NCI-H1694 treated with DMSO at 0.1 percent for 48 hours (cell line): ENCODE measurements at places on chromosomes 5 and 9.

- no peak for DNase-seq
Measured at GRCh38 chr5:150235500-150235854, 45.6 kb downstream of the SLC6A7 start.

GRCh38 chr5:150239794-150240122 lies 49.8 kb downstream of the CAMK2A start:
- no peak for DNase-seq

GRCh38 chr5:55429613-55430253 lies 105.0 kb downstream of the PLPP1 start:
- no peak for DNase-seq

GRCh38 chr5:80780024-80780423 lies 125.2 kb upstream of the DHFR start:
- DNase-seq, result no peak

DNA sequence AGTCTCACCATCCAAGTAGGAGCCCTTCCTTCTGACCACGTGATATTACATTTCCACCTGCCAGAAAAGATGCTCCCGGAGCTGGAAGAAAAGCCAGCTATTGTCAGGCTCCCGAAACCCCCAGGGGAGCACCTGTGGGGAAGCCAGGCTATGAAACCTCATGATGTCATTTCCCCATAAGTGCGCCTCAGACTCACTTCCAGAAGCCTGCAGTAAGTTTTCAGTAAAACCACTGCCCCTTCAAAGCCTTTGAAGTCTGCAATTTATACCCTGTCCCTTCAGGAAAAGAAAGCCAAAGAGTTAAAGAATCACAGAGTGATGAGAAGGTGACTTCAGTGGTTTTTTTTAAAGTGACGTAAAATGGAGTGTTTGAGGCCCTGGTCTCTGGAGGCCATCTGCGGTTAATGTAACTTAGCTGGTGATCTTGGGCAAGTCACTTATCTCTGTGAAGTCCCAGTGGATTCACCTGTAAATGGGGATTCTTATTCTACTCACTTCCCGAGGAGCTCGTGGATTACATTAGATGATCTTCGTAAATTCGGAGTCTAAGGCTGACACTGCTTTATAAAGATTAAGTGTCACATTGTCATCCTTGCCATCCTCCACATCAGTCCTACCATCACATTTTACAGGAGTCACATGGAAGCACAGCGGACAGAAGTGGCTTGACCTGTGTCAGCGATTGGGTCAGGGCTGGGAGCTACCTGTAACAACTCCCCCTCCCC lies 2.6 kb upstream of the SEMA6A start:
- no peak for DNase-seq

- DNase-seq, result no peak
Measured at GRCh38 chr5:156850206-156850751, at the start of gene PPP1R2B. TSS of gene PPP1R2B (plus strand) at chr5:156850295. CDS start at chr5:156850563, 268 bp downstream.

DNA sequence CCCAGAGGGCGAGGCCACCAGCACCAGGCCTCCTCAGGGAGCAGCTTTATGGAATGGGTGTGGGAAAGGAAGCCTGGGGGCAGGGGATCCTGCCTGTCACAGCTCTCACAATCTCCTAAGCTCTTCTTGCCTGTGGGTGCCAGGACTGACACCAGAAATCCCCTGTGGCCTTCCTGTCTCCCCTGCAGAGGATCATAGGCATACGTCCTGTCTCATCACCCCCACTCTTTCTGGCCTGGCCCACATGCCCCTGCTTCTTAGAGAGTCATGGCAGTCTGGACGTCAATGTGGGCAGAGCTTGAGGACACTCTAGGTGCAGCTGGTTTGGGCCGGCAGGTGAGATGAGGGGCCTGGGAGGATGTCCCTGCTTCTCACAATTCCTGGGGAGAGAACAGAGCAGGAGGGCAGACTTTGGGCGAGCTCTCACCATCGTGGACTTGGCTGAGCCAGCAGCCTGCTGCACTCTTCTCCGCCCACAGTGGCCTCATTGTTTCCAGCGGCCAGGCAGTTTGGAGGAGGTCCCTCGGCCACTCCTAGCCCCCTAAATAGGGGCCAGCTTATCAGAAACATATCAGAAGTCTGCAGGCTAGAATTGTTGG lies 67.3 kb upstream of the ZFR start:
- no peak for DNase-seq

DNA sequence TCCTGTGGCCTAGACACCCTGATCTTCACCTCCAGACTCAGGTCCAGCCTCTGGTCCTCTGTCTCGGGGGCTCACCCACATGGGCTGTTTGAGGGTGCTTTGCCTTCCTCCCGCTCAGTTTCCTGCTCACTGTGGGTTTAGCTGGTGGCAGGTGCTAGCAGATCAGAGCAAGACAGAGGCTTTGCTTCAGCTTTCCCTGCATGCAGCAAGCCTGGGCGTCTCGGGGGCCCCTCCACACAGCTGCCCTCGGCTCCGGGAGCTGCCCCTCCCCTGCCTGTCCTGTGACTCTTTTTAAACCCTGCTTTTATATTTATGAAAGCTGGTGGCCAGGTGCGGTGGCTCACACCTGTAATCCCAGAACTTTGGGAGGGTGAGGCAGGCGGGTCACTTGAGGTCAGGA lies 14.6 kb downstream of the MRPL36 start:
- DNase-seq, result no peak

- DNase-seq, result no peak
Measured at GRCh38 chr9:121301881-121302286, 33.9 kb downstream of the GSN start.

DNA sequence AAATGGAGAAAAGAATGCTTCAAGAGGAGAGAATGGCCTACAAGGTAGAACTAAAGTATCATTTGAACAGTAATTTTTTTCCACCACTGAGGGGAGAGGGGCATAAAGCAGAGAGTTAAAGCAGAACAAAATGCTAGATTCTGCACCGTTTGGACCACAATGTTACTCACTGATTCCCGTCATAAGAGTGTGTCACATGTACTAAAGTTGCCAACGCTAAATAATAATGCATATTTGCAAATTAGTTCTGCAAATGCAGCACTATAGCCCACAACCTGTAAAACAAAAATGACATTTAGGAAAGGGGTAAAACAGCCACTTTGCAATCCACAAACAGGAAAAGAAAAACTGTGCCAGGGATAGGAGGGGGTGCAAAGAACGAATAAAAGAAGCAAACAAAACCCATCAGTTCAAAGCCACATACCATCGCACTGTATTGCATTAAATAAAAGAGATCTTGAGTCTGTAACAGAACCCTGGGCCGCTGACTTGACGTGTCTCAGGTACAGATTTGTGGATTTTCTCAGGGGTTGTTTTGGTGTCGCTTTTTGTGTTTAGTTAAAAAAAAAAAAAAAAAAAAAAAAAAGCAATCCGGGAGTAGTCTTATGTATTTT lies 7.7 kb upstream of the NFIB start:
- DNase-seq, result peak; percentile 61

- no peak for DNase-seq
Measured at GRCh38 chr5:163773226-163773625, 267.8 kb downstream of the MAT2B start.

DNA sequence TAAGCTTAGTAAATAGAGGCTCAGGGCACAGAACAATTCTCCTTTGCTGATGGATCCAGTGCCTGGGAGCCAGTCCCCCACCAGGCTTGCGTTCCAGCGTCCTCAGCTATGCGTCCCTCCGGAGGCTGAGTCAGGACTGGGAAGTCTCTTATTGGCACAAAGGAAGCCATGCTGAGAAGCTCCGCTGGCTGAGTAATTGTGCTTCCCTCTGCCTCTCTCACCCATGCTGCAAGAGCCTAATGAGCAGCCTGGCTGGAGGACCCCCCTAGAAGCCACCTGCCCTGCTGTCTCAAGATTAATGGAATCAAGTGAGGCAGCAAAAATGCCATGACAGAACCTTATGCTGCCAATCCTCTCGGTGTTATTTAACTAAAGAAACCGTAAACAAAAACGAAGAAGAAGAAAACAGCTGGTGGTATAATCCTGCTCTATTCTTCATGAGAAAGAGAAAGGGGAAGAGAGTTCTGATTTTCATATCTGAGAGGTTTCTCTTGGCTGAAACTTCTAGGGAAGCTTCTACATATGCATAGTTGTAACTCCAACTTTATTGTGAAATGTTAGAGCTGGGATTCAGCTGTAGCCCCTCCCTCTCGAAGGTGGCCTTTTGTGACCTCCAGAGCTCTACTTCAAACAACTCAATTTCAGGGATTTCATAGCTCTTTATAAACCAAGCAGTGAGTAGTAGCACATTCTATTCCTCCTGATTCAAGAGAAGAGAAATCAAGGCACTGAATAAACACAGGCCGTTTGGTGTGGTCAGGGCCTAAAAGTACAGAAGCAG lies 185.4 kb upstream of the SEMA6A start:
- DNase-seq, result peak; percentile 20

DNA sequence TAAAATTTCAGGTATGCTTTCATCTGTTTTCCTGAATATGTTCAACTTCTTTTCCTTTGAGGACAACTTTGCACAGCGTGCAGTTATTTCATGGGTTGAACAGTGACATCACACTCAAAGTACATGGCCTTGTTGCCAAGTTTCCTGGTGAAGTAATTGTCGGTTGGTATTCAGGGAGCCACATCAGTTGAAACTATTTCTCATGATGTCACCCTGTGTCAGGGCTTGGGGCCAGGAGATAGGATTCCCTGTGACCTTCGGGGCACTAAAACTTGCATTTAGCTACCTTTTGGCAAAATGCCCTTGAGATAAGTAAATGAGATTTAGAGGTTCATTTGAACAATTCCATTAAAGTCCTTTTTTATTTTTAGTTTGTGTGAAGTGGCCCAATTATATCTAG lies 383.9 kb downstream of the SH3GL2 start:
- no peak for DNase-seq

- DNase-seq, result no peak
Measured at GRCh38 chr5:33235824-33236223, 204.9 kb upstream of the TARS1 start.

DNA sequence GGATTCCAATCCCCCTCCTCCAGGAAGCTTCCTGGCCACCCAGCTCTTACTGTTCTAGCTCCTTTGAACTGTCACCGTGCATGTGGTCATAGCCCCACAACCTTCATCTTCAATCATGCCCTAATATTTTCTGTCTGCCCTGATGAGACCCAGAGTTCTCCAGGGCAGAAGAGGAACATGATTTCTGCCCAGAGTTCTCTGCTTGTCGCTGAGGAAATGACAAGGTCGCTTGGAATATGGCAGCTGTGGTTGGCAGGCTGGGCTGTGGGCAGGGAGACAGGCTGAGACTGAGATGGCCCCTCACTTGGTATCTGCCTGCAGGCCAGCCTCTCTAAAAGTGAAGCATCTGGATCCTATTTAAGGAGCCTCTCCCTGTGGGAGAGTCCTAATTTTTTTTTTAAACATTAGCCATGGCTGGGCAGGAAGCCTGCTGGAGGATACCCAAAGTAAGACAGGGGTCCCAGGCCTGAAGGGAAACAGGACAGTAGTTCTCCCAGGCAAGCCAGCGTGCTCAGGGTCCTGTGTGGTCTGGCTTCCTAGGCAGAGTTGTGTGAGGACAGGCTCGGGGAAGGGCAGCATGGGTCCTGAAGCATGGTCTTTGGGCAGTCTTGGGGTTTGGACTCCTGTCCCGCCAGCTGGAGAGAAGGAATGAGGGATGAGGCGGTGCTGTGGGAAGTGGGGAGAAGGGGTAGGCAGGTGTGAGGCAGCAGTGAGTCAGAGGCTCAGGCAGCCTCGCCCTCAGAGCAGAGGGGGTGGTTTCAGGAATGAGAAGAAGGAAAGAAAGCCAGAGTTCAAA lies 242.1 kb downstream of the FSTL4 start:
- DNase-seq, result no peak

- DNase-seq, result no peak
Measured at GRCh38 chr5:160180931-160181330, 48.4 kb upstream of the FABP6 start.

DNA sequence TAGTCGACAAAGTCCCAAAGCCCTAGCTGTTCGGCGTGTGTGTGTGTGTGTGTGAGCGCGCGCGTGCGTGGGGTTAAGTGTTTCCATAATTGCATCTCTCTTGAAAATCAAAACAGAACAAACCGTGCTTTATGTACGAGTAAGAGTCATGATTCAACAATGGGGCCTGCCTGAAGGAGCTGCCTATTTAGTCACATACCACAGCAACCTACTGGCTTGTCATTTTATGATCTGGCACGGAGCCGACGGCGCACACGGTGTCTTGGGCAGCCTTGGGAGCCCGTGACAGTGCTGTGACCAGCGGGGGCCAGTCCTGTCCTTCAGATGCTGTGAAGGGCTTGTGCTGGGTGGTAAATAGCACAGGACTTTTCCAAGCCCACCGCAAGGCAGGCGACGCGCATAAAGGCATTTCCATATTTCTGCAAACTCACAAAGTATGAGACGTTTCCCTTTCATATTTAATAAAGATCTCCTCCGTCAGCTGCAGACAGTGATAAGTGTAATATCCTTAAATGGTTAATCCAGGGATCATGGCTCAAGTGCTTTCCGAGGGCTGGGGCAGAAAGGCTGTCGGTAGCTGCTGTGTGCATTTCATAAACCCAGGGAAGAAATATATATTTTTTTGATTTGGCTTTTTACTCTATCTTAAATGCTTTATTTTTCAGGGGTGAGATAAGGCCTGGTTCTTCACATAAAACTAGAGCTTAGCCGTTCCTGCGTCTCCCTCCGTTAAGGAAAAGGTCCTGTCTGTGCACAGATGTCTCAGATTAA lies 270.2 kb upstream of the IRX1 start:
- no peak for DNase-seq

DNA sequence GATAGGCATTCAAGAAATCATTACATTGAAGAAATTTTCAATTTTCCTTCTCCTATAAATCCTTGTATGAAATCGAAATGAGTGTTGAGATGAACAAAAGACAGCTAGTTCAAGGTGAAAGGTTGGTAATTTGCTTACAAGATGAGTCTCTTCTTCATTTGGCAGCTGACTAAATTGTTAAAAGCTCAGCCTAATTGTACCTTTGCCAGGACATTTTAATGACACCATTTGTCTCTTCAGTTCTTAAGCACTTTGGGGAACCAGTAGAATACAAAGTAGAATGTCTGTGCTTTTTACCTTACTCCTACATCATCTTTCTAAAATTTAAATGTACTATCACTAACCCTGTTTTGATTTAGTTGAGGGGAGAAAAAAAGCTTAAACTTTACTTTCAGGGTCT lies 59.4 kb downstream of the GRAMD2B start:
- DNase-seq, result no peak

DNA sequence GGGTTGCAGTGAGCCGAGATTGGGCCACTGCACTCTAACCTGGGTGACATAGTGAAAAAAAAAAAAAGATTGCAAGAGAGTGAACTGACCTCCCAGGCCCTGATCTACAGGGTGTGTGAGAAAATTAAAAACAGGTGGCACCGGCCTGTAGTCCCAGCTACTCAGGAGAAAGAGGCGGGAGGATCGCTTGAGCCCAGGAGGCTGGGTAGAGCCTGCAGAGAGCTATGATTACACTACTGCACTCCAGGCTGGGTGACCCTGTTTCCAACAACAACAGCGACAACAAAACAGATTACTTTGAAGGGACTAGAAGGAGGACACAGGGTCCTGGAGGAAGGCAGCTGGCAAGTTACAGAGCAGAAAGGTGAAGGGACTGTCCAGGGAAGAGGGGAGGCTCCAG lies 42.2 kb upstream of the FABP6 start:
- no peak for DNase-seq
